ENCODE measurements at places on chromosomes 5 and 9. TPM values are rescaled to one million over a fixed set of nuclear protein-coding genes. Genes with fewer than 3 reads are reported as not detected.

PCDHGA2 gene
- polyA plus RNA-seq = not detected

TAL2 gene
- 0.44 TPM for polyA plus RNA-seq

ACER2 gene
- 1.4 TPM for polyA plus RNA-seq

SNX2 gene
- 89.0 TPM for polyA plus RNA-seq

PCDHGA6 gene
- not detected for polyA plus RNA-seq

NRG2 gene
- polyA plus RNA-seq = 3.2 TPM

AMBP gene
- 0.11 TPM for polyA plus RNA-seq

IL7R gene
- 0.74 TPM for polyA plus RNA-seq

ZNF883 gene
- 0.14 TPM for polyA plus RNA-seq
